ENCODE measurements at places on chromosomes 16 and 17. TPM values are rescaled to one million over a fixed set of nuclear protein-coding genes. Genes with fewer than 3 reads are reported as not detected.

GRCh38 chr17:59829217-59830006, 63.3 kb downstream of the TUBD1 start:
- no peak for DNase-seq

DNA sequence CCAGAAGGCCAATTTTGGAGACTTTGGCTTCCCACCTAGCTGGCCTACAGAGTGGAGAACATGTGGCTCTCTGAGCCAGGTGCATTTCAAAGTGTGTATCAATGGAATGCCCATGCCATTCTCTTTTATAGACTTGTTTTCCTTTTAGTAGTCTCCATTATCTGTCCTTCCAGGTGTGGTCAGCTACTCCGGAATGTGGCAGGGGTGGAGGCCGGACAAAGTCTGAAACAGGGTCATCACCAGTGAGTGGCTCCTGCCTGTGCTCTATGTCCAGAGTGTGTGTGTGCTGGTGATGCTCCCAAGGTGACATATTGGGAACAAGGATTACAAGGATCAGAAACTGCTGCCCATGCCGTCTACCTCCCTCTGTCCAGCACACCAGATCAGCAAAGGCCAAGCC, 3.8 kb upstream of the TMEM220 start:
- DNase-seq, result peak; percentile 54

- no peak for DNase-seq
Observed at GRCh38 chr17:56300144-56300543, 146.9 kb downstream of the ANKFN1 start.

GRCh38 chr17:57154921-57155320, 69.9 kb downstream of the AKAP1 start:
- no peak for DNase-seq

GRCh38 chr17:2980211-2980903, 83.0 kb downstream of the OR1D5 start:
- DNase-seq, result no peak

- peak; percentile 82 for DNase-seq
Observed at GRCh38 chr17:73546770-73547536, 97.3 kb downstream of the SDK2 start.

DNA sequence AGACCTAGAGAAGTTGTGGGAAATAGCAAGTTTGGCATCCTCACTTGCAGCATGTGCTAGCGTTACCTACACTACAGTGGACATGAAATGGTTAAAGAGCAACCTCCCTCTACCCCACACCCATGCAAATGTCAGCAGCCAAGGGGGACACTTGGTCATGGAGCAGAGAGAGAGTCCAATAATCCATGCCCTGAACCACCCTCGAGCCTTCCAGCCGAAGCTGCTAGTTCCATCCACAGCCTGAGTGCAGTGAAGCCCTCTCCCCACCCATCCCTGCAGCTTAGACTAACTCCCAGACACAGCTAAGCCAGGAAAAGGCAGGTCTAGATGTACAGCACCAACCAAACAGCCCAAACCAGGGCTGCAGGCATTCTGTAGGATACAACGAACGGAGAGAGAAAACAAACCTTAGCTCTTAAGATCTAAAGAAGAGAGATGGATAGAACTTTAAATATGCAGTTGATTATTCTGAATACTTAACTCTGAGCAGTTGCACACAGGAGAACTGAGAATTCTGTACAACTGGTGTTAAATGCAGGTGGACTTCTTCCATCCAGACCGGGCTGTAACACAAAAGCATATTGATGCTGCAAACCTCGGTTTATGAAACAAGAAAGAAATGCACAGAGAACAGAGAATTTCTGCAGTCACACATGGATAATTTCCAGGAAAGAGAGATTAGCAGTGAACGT, 93.8 kb downstream of the SALL1 start:
- no peak for DNase-seq

DNA sequence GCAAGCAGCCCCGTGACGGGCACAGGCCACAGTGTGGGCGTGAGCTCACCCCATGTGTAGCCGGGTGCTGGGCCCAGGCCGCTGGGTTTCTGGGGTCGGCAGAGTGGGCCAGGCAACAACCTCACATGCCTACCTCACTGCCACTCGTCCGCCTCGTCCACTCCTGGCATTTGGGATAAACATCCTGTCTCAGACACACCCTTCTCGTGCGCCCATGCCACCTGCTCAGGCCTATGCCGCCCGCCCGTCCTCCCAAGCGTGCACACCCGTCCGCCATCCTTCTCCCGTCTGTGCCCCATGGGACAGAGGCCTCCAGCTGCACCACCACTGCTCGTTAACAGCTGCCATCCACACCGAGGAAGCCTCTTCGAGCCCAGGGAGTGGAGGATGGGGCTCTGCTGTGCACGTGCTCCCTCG, 64.3 kb downstream of the KLHDC4 start:
- no peak for DNase-seq

DNA sequence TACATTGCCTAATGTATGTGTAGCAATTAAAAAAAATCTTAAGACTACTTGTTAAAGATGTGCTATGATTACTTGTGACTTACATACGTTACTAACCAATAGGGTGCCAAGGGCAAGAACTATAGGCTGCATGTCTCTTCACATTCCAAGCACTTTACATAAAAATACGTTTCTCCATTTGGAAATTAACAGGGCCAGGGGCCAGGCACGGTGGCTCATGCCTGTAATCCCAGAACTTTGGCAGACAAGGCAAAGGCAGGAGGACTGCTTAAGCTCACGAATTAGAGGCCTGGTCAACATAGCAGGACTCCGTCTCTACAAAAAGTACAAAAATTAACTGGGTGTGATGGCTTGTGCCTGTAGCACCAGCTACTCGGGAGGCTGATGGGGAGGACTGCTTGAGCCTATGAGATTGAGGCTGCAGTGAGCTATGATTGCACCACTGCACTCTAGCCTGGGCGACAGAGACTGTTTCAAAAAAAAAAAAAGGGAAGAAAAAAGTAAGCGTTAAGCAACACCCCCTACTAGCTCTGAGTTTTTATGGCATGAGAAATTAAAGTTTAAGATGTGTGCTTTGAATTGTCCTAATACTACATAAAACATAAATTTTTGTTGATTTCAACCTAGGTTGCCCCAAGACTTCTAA, 12.3 kb downstream of the PSMD12 start:
- no peak for DNase-seq

DNA sequence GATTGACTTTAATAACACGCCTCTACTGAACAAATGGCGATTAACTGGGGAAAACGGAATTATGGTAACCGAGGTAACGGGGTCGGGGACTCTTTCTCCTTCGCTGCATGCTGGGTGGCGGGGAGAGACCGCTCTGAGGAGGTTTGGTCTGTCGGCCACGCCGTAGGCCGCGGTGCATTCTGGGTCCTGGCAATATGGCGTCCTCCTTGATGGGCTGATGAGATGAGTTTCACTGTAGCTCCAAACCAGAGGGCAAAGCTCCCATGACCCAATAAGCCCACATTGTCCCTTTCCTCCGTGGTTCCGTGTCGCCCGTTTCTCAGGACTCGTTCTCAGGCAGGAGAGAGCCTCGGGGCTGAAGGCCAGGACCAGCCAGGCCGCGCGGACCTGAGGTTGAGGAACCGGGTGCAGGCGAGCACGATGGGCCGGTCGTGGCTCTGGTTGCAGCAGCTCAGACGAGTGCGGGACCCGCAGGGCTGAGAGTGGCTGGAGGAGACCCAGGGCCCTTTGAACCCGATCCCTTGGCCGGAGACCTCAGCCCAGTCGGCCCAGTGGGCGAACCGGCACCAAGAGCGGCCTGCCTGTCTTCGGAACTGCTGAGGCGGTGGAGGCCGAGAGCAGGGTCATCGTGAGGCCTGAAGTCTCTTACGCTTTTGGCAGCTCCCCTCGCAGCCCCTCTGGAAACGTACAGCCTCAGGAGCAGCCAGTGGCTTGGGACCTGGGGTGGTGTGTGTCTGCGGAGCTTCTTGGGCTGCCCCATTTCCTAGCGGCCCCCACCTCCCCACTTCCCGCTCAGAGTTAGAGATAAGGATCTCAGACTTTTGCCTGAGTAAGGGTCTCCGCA, at the start of gene RPTOR:
Gene RPTOR, plus strand, starts transcription at position 184 of the 844 bp plus-strand sequence. CDS start 792 bp downstream, outside the sequence.
- DNase-seq, result peak; percentile 88

DNA sequence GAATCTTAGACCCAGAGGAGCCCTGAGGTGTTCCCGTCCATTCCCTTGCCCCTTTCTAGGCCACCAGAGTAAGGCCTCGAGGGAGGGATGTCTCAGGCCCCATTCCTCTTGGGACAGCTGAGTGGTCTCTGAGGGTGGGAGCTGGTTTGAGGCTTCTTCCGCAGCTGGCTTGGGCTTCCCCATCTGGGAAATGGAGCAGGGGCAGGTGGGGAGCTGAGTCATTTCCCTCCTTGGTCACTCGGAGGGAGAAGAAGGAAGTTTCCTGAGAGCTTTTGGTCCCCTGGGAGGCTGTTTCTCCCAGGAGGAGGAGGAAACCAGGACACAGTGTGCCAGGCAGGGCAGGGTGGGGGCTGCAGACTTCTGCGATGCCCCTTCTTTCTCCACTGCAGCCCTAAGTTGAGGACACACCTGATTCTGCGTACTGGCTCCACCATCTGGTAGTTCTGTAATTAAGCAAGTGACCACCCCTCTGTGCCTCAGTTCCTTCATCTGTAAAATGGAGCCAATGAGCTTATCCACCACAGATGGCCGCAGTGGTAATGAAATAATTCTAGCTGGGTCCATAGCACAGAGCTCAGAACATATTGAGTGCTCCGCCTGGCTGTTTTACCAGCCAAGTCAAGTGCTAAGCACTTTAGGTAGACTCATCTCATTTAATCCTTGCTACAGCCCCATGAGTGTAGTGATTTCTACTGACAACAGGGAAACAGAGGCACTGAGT, 1.6 kb upstream of the KCNJ12 start:
- no peak for DNase-seq

DNA sequence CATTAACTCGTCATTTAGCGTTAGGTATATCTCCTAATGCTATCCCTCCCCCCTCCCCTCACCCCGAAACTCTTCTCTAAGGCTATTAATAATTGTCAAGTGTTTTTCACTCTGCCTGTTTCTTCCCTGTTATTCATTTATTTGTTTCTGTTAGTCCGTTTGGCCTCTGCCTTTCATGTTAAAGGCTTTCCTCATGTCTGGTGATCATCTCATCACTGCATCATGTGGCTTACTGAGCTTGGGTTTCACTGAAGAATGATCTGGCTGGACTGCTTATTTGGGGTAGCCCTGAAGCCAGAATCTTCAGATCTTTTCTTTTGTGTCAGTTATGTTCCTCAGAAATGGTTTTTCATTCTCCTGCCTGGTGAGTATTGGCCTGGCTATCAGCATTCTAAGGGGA, 9.5 kb downstream of the UTP4 start:
- DNase-seq, result no peak

- peak; percentile 40 for DNase-seq
Observed at GRCh38 chr16:22191532-22192260, 14.4 kb upstream of the EEF2K start.

DNA sequence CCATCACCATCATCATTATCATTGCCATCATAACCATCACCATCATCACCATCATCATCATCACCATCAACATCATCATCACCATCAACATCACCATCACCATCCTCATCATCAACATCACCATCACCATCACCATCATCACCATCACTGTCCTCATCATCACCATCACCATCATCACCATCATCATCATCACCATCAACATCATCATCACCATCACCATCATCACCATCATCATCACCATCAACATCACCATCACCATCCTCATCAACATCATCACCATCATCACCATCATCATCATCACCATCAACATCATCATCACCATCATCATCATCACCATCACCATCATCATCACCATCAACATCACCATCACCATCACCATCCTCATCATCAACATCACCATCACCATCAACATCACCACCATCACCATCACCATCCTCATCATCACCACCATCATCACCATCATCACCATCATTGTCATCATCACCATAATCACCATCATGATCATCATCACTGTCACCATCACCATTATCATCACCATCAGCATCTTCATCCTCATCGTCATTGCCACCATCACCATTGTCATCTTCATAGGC, 23.9 kb downstream of the COX4I1 start:
- DNase-seq, result no peak

The RFFL gene
- 60.8 TPM for total RNA-seq

The CDRT15 gene
- not detected for total RNA-seq

The PRKCB gene
- total RNA-seq, result 7.3 TPM

The SLC46A1 gene
- total RNA-seq, result 17.5 TPM

The DNASE1L2 gene
- 0.75 TPM for total RNA-seq
